Natural killer cell treated with Interleukin-12 subunit alpha and Interleukin-12 subunit beta and Interleukin-15 and Interleukin-18, amount 100 ng/mL, for 72 hours (primary cell): ENCODE measurements at places on chromosomes 6 and 20. TPM values are rescaled to one million over a fixed set of nuclear protein-coding genes. Genes with fewer than 3 reads are reported as not detected.

HCK gene
- total RNA-seq, result 0.14 TPM

MYL9 gene
- 0.76 TPM for total RNA-seq

PPP1R3G gene
- 0.05 TPM for total RNA-seq

ZC2HC1B gene
- not detected for total RNA-seq

PGC gene
- total RNA-seq, result not detected

CTCFL gene
- total RNA-seq, result not detected

MAD2L1BP gene
- 39.7 TPM for total RNA-seq

C20orf144 gene
- 0.81 TPM for total RNA-seq

FABP7 gene
- not detected for total RNA-seq

ARFGEF3 gene
- 0.25 TPM for total RNA-seq

OXT gene
- total RNA-seq, result not detected

ENPP1 gene
- 9.5 TPM for total RNA-seq

- DNase-seq, result no peak
Observed at GRCh38 chr20:46940616-46941015, 46.0 kb downstream of the EYA2 start.

- no peak for DNase-seq
Observed at GRCh38 chr6:40706178-40706577, 119.0 kb upstream of the LRFN2 start.

DNA sequence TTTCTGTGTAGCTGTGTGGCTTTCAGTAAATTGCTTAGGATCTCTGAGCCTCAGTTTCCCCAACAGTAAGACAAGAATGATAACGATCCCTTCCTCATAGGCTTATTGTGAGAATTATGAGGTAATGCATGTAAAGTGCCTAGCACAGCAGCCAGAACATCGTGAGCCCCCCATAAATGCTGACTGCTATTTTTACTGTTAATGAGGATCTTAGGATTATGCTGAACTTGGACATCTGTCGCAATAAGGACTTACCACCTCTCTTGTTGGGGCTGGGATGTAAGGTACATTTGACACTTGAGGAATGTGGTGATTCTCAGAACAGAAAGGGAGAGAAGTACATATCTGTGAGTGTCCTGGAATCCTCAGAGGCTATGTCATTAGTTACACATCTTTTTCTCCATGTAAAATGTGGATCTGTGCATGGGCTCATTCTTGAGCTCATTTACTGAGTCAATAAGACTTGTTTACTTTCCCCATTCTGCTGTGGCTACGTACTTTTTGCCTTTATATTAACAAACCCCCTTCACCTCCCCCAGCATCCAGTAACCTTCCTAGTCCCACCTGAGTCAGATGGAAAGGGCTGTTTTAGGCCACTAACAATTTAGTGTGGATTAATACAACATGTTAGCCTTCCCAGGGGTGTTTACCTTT lies 64.4 kb upstream of the PLEKHG1 start:
- DNase-seq, result no peak

GRCh38 chr6:147080225-147080624 lies 124.0 kb upstream of the STXBP5 start:
- no peak for DNase-seq

DNA sequence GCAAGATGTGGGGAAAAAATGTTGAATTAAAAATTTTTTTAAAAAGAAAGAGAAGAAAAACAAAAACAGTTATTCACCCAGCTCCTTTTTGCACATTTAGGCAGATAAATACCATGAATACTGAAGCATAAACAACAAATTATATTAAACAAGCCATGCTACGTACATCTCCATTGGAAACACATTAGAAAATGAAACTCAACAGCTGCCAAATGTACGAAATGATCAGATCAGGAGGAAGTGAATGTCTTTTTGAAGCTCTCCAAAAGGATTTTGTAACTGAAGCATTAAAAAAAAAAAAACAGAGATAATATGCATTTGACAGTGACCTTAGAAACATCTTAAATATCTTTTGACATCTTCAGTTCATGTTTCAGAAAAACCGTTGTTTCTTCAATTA lies 56.7 kb downstream of the CD83 start:
- DNase-seq, result no peak

GRCh38 chr6:127115746-127116145 lies 2.7 kb upstream of the RSPO3 start:
- DNase-seq, result no peak

DNA sequence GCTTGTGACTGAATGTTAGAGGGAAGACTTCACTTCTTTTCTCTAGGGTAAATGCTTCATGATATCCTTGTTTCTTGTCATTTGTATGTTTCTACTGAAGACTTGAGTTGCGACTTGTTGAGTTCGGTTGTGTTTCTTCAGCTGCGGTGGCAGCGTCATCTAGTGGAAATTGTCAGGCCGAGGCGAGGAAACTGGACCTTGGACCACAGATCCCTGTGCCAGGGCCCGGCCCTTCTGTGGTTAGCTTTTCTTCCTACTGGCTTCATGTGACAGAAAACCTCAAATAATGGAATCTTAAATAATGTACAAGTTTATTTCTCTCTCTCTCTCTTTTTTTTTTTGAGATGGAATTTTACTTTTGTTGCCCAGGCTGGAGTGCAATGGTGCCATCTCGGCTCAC lies 12.4 kb downstream of the MTHFD1L start:
- DNase-seq, result no peak

- DNase-seq, result no peak
Observed at GRCh38 chr6:69370763-69371162, 426.0 kb downstream of the LMBRD1 start.

DNA sequence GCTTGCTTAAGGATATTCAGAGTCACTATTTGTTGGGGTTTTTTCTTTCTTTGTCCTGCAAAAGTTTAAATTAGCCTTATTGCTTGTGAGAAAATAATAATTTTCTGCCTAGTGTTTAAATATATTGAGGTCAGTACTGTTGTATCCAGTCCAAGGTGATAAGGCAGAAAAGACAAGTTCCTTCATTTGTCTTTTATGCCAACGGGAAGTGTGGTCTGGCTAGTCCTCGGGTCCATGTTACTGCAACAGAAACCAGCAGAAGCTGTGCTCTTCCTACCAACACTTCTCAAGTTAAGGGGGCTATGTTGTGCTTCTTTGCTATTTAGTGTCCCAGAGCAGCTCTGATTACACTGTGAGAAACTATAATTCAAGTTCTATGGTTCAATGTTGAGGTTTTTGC lies 301.1 kb downstream of the TBC1D7 start:
- DNase-seq, result no peak

DNA sequence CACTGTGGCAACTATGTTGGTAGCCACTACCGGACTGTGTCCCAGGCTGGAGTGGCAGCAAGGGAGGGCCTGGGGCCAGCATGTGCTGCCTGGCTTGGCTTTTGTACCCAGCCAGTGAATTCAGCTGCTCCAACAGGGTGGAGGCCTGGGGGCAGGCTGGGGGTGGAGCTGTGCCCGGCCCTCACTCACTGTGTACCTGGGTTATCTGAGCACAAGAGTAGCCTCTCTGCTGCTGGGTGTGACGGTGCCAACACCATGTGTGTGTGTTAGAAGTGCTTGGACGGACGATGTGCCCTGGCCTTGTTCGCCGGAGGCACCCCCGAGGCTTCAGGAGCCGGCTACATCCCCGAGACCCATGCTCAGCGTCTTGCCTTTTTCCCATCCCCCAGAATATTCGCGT lies 49.2 kb downstream of the EFCAB8 start:
- no peak for DNase-seq

- no peak for DNase-seq
Observed at GRCh38 chr6:130794738-130795137, 32.5 kb upstream of the SMLR1 start.

GRCh38 chr6:111430605-111431376 lies 52.2 kb downstream of the REV3L start:
- DNase-seq, result no peak

DNA sequence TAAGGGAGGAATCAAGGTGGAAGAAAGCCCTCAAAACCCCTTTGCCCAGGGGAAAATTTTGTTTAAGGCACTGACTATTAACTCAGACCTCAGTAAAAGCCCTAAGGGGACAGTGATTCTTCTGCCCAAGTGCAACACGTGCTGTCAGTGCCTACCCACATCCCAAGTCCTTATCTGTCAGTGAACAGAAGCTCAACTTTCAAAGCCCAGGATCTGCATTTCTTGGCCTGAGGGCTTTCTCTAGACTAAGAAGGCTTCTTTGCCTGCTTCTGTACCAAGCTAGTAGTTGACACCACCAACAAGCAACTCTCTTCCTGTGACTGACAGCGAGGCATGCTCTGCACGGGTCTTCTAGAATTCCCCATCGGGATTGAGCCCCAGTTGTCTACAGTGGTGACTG lies 416.0 kb upstream of the SPTLC3 start:
- no peak for DNase-seq

GRCh38 chr6:44966449-44967092 lies 361.6 kb upstream of the RUNX2 start:
- DNase-seq, result no peak

GRCh38 chr20:32321390-32321789 lies 36.7 kb upstream of the ASXL1 start:
- no peak for DNase-seq

- DNase-seq, result no peak
Observed at GRCh38 chr20:41023549-41023948, 5.1 kb upstream of the TOP1 start.

DNA sequence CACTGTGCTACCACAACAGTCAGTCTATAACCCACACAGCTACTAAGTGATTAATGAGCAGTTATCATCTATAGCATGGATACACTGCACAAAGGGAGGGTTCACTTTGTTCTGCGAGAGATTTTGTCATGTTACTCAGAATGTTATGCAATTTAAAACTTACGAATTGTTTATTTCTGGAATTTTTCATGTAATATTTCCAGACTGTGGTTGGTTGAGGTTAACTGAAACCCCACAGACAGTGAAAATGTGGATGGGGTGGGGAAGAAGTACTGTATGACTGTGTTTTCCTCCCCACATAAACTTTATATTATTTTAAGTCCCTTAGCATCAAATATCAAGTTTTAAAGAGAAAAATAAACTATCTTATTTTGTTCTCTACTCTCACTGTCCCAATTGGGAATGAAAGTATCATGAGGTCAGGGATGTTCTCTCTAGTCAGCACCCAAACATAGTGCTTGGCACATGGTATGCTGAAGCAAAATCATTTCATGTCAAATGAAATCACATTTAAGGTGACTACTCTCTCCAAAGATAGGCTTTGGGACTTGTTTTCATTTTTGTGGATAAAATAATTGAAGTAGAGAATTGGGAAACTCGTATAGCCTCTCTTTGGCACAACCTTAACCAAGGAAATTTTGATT lies 25.4 kb downstream of the DOP1A start:
- DNase-seq, result no peak

DNA sequence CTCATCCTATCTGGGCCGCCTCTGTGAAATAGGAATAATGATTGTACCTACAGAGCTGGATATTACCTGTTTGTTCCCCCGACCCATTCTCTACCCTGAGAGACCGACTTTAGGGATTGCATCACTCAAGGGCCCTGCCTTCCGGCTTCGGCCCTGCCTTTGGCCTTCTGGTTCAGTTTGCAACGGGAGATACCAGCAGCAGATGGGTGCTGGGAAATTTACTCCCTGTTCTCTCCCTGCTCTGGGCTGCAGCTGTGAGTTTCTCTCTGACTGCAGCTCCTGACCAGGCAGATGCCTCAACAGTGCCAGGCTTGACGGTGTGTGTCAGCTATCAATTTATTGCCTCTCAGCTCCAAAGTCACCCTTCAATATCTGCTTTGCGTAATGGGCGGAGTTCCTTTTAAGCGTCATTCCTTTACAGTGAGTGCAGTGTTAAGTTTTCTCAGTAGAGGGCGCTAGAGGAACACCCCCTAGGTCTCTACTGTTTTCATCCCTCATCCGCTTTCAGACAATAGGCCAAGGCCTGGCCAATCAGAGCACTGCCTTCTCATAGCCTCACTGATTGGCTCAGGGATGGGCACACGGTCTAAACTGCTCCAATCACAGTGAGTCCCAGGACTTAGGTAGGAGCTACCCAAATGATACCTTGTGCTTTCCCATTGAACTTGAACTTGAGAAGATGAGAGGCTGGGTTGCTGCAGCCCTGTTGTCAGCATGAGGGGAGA lies 30.0 kb downstream of the KCNG1 start:
- no peak for DNase-seq

GRCh38 chr6:152375197-152375596 lies 262.0 kb downstream of the SYNE1 start:
- no peak for DNase-seq

DNA sequence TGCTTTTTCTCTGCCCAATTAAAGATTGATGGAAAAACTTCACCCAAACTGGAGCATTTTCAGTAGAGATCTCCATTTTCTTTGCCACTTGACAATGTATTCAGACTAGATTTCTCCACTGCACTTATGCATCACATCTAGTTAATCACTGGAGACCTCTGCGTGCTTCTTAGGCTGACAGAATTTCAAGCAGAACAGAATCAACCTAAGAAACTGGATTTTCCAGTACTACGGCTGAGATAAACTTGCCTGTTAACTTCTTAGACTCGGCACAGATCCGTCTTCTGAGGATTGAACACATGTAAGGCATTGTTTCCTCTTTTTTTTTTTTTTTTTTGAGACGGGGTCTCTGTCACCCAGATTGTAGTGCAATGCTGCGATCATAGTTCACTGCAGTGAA lies 139.2 kb downstream of the LRRC1 start:
- no peak for DNase-seq

DNA sequence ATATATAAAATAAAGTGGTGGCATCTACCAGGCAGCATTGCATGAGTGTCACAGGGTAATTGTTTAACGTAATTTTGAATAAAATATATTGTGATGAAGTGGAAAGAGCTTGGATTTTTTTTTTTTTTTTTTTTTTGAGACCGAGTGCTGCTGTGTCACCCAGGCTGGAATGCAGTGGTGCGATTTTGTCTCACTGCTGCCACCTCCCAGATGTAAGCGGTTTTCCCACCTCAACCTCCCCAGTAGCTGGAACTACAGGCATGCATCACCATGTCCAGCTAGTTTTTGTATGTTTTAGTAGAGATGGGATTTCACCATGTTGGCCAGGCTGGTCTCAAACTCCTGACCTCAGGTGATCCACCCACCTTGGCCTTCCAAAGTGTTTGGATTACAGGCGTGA lies 81.1 kb upstream of the SMIM8 start:
- DNase-seq, result no peak

DNA sequence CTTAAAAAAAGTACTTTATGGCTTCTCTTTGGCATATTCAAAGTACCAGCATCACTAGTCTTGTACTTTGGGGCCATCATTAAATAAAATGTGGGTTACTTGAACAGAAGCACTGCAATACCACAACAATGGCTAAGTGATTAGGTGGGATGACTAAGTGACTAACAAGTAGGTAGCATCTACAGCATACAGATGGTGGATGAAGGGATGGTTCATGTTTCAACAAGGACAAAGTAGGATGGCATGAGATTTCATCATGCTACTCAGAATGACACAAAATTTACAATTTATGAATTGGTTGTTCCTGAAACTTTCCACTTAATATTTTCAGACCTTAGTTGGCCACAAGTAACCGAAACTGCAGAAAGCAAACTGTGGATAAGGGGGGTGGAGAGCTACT lies 7.7 kb downstream of the MPC1 start:
- no peak for DNase-seq

GRCh38 chr20:48652961-48653705 lies 174.7 kb downstream of the PREX1 start:
- no peak for DNase-seq

GRCh38 chr6:146870760-146871159 lies 272.0 kb downstream of the ADGB start:
- no peak for DNase-seq

- no peak for DNase-seq
Observed at GRCh38 chr20:39823224-39823623, 861.1 kb downstream of the DHX35 start.
